HFFc6 (cell line): ENCODE measurements at places on chromosomes 5 and 9. TPM values are rescaled to one million over a fixed set of nuclear protein-coding genes. Genes with fewer than 3 reads are reported as not detected.

The TAF11L5 gene
- total RNA-seq, result not detected in 2 replicates

The PCDHGA5 gene
- total RNA-seq, result 0.99 to 1.8 TPM (median 1.3 TPM) in 3 replicates

The ENHO gene
- 0.27 to 0.33 TPM in 2 of 3 replicates, not detected in the other for total RNA-seq

The GABBR2 gene
- total RNA-seq, result 3.6 to 9.7 TPM (median 9.3 TPM) in 3 replicates

The CARTPT gene
- not detected in 3 replicates for total RNA-seq

The PDE8B gene
- not detected in 3 replicates for total RNA-seq
